ENCODE measurements at places on chromosomes 6 and 20.

GRCh38 chr20:54368570-54368969, 106.8 kb upstream of the DOK5 start:
- no peak for DNase-seq

DNA sequence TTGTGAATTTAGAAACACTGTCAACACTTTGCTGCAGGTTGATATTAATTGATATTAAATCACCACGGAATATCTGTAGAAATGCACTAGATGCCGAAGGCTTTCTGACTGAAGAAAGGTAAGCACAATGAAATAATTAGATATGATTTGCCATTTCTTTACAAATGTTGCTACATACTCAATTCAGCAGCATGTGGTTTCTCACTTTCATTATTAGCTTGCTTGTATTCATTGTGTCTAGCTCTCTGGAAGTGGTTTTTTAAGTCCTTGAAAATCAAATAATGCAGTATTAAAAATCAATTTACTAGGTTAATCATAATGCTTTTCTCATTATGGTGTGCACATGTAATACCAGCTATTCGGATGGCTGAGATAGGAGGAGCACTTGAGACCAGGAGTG, 231.3 kb upstream of the MARCKS start:
- no peak for DNase-seq

- no peak for DNase-seq
Observed at GRCh38 chr6:116286773-116287358, 7.1 kb upstream of the TSPYL1 start.

DNA sequence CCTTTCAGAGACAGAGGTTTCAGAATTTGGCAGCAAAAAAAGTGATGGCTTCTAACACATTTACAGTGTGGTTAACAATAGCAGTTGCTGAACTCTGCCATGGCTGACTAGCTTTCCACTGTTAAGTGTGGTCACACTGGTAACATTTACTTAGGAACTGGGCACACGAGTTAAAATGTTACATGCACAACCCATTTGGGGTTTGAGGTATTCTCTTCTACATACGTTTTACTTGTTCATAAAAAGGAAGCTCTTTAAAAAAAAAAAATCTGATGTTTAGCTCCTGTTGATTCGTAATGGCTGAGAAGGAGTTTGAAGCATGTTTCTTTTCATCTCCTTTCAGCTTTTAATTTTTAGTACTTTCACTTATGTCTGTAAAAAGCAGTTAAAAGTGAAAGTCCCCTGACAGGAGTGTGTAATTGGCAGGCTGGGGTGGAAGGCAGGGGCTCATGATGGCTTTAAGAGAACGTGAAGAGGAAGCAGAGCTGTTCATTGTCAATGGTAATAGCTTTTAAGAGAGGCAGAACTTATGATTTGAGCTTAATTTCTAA, 245.9 kb downstream of the FARS2 start:
- DNase-seq, result peak; percentile 13

- DNase-seq, result peak; percentile 49
Observed at GRCh38 chr6:41942067-41942851, 651 bp upstream of the CCND3 start.

GRCh38 chr6:163971841-163972838, 557.6 kb downstream of the QKI start:
- no peak for DNase-seq

DNA sequence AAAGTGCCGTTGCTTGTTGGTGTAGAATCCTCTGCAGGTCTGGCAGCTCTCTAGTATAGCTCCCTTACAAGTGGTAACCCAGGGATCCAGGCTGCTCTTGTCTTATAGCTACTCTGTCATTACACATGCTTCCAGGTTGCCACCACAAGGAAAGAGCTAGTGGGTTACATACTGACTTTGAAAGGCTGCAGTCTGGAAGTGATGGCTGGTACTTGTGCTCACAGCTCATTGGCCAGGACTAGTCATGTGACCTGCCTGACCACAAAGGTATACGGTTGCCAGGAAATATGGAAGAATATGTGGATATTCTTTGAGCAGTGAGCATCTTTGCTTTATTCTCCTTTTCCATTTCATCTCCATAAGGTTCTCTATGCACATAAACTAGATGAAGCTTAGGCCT, 46.0 kb downstream of the RREB1 start:
- DNase-seq, result no peak

DNA sequence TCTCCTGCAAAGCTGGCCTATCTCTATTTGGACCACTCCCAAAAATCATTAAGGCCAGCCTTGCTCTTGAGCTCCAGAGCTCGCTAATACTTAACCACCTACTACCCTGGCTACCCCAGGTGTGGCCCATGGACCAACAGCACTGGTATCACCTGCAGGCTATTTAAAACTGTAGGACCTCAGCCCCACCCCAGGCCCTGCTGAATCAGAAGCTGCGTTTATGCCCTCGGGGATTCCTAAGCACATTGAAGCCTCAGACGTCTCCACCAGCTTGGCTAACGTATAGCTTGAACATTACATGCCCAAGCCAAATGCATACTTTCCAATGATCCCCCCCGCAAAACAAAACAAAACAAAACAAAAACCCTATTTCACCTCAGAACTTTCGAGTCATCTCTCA, 19.7 kb upstream of the SPAG4 start:
- no peak for DNase-seq

DNA sequence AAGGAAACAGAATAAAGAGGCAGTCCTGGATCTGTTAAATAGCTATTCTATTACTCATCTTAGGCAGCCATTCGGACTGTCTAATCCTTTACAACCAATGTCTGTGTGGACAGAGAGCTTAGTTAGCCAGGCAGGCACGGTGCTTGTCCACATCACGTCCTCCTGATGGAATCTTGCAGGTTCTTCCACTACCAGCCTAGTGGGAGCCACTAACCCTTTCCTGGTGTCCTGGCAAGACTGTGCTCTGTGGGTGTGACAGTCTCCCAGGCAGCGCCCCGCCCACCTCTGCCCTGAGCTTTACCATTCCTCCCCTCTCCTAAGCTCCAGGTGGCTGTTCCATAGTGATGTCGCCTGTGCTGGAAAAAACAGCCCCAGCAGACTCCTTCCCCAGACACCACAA, 78.3 kb upstream of the CLDN20 start:
- no peak for DNase-seq

GRCh38 chr6:125154761-125155135, 1.2 kb downstream of the TPD52L1 start:
- peak; percentile 6 for DNase-seq

DNA sequence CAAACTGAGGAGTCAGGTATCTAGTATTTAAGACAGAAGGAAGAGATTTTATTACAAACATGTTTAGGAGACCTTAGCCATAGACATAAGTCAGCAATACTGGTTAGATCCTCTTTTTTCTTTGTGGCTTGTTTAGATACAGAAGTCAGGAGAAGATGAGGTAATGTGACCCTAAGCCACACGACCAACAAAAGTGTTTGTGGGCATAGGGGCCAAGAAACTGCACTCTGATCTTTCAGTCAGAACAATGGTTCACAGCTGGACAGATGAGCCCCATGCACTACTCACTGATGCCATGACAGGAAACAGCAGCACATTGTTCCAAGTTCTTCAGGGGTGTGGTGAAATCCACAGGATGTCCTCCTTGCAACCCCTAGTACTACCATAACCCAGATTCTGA, 238.5 kb upstream of the RAB32 start:
- no peak for DNase-seq

GRCh38 chr6:16092140-16092539, 36.7 kb upstream of the MYLIP start:
- DNase-seq, result no peak

- DNase-seq, result no peak
Observed at GRCh38 chr6:2155206-2155605, 90.2 kb downstream of the GMDS start.

- no peak for DNase-seq
Observed at GRCh38 chr6:99236010-99236409, 113.5 kb downstream of the FAXC start.

- no peak for DNase-seq
Observed at GRCh38 chr20:62935968-62936585, 1.9 kb upstream of the GID8 start.

GRCh38 chr6:80547827-80548226, 441.4 kb downstream of the BCKDHB start:
- no peak for DNase-seq

GRCh38 chr20:20406306-20406705, 38.4 kb downstream of the INSM1 start:
- DNase-seq, result no peak

- DNase-seq, result no peak
Observed at GRCh38 chr6:53975941-53976615, 135.2 kb upstream of the MLIP start.

- no peak for DNase-seq
Observed at GRCh38 chr6:39225543-39225942, 3.7 kb downstream of the KCNK5 start.

DNA sequence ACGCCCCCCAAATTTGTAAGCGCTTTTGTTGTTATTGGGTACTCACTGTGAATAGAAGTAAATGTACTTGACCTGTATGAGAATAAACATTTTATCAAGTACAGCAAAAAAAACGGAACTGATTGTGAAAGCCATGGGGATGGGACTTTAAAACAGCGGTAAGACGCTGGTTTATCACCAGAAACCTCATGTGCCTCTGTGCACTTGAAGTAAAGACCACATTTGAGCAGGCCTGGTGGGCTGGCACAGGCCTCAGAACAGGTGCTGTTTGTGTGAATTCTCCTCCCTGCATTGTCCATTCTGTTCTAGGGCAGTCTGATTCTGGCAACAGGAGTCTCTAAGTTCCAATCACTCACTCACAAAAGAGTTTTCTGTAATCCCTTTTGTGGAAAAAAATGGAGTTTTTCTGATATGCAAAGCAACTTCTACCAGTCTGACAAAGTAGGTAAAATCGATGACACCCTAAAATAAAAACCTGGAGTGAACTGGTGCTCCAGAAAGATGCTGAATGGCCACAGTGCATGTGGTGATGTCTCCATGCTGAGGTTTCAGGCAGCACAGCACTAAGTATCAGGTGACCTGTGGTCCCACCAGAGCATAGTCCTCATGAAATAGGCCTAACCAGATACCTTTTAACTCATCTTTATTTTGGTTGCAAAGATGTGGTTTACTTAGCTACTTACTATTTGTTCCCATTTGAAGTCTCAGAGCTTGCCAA, 53.9 kb downstream of the STX7 start:
- DNase-seq, result no peak

- DNase-seq, result no peak
Observed at GRCh38 chr6:150196942-150197745, 54.3 kb downstream of the PPP1R14C start.

GRCh38 chr6:30912746-30913520, 1.1 kb upstream of the VARS2 start:
- no peak for DNase-seq

DNA sequence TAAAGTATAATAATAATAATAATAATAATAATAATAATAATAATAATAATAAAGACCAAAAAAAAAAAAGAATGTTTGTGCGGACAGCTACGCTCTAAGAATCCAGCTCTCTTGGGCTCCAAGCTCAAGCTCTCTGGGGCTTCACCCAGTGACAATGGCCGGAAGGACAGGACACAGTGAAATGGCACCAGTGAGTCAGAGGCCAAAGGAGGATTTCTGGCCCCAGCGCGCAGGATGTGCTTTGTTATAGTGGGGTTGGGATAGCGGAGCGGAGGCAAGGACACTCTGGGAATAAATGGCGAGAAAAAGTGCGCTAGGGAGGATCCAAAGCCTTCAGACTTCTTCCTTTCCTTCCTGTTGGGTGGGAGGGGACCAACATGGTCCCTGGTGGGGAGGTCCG, 38.2 kb downstream of the HLA-A start:
- DNase-seq, result no peak
